ENCODE measurements at places on chromosomes 3 and 15.

- DNase-seq = peak; percentile 16
Measured at GRCh38 chr15:75659928-75660645, 12.4 kb downstream of the SNX33 start.

- peak; percentile 56 for DNase-seq
Measured at GRCh38 chr15:85964471-85964870, 115.2 kb upstream of the AGBL1 start.

DNA sequence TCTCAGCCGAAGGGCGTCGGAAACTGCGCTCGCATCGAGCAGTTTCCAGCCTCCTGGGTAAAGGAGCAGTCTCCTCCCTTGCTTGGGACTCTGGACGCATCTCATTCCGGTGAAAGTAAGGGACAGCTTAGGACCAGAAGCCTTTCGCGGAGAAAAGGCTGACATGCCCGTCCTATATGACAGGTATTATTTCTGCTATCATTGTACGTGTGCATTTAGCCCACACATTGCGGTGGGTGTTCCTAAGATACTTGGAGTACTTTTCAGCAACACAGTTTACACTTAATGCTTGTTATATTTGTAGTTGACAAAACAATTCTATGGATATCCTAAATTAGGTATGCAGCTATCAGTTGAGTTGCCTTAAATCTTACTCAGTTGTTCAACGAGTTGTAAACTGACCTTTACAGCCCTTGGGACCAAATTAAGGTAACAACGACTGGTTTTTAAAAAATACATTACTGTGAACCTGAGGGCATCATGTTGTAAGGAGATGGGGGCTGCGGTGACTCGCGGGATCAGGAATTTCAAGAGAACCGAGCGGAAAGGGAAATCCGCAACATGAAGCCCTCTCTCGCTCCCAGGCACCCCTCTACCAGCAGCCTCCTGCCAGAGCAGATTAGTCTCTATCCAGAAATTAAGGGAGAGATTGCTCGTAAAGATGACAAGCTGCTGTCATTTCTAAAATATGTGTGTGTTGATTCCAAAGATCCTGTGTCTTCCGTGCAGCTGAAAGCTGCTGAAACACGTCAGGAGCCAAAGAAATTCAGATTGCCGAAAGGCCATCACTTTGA, 632 bp upstream of the COPS2 start:
- peak; percentile 32 for DNase-seq

GRCh38 chr3:87069971-87070370, 79.0 kb upstream of the VGLL3 start:
- no peak for DNase-seq

DNA sequence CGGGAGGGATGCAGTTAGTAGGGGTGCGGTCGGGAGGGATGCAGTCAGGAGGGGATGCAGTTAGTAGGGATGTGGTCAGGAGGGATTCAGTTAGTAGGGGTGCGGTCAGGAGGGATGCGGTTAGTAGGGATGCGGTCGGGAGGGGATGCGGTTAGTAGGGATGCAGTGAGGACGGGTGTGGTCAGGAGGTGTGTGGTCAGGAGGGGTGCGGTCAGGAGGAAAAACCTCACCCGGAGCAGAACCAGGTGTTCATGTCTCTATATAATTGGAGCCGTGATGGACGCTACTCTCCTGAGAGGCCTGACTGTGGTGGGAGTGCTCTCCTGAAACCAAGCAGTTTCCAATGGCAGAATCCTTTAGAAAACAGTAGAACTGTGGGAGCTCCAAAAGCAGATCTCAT, 95.8 kb downstream of the BDH1 start:
- no peak for DNase-seq

GRCh38 chr3:72548981-72549380, 299.3 kb downstream of the SHQ1 start:
- DNase-seq = no peak

GRCh38 chr15:36359286-36359685, 220.1 kb upstream of the CDIN1 start:
- DNase-seq = no peak

GRCh38 chr15:64842096-64842939, 603 bp downstream of the PLEKHO2 start:
- no peak for DNase-seq
